Activated T-cell treated with anti-CD3 and anti-CD28 coated beads, Interleukin-2, amount 50 U/mL, for 72 hours (primary cell): ENCODE measurements at places on chromosomes 5 and 9. TPM values are rescaled to one million over a fixed set of nuclear protein-coding genes. Genes with fewer than 3 reads are reported as not detected.
A peak's percentile ranks its signal among the peaks of the same experiment; 100 is the strongest.

NPR3 gene
- total RNA-seq = 0.25 TPM

PCSK5 gene
- 4.7 TPM for total RNA-seq

PBX3 gene
- total RNA-seq = 19.7 TPM

PCDHB8 gene
- not detected for total RNA-seq

COL23A1 gene
- total RNA-seq = 0.44 TPM

WWC1 gene
- not detected for total RNA-seq

SLC34A1 gene
- total RNA-seq = 0.21 TPM

PCDHGB2 gene
- total RNA-seq = 0.28 TPM

DMXL1 gene
- 34.8 TPM for total RNA-seq

LCN15 gene
- total RNA-seq = not detected

- no peak for DNase-seq
- no peaks in the 10 kb centered on the region for H3K36me3 ChIP-seq
- peaks cover 10% of the 10 kb centered on the region for H3K27me3 ChIP-seq
- peaks cover 6% of the 10 kb centered on the region for H3K4me1 ChIP-seq
- no peak overlapping the region for H3K27ac ChIP-seq
Measured at GRCh38 chr9:109729513-109729912, 50.5 kb upstream of the PALM2AKAP2 start.

- H3K36me3 ChIP-seq = no peaks in the 10 kb centered on the region
- no peaks in the 10 kb centered on the region for H3K4me1 ChIP-seq
- no peak overlapping the region for H3K4me3 ChIP-seq
- H3K27me3 ChIP-seq = no peaks in the 10 kb centered on the region
Measured at GRCh38 chr9:13786131-13786530, 506.6 kb upstream of the MPDZ start.

- H3K27ac ChIP-seq = no peak overlapping the region
- H3K4me1 ChIP-seq = no peaks in the 10 kb centered on the region
- H3K36me3 ChIP-seq = no peaks in the 10 kb centered on the region
- no peak for DNase-seq
Measured at GRCh38 chr5:38414348-38414747, 142.1 kb downstream of the LIFR start.

DNA sequence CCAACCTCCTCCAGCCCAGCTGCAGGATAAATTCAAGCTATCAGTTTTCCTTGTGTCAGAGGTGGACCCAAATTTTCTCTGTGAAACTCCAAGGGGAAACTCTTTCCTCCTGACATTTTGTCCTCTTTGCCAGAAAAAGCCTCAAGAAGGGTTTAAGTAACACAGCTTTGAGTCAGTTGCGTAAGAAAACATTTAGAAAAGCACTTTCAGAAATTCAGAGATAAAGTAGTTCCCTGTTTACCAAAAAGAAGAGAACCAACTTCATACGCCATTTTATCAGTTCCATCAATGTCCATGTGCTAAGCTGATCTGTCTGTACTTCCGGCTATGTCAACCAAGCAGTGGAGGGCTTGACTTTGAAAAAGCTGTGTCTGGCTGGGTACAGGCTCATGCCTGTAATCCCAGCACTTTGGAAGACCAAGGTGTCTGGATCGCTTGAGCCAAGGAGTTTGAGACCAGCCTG is 19.9 kb upstream of the SUSD1 start:
- H3K27me3 ChIP-seq = no peaks in the 10 kb centered on the region
- DNase-seq = no peak
- no peak overlapping the region for H3K27ac ChIP-seq

DNA sequence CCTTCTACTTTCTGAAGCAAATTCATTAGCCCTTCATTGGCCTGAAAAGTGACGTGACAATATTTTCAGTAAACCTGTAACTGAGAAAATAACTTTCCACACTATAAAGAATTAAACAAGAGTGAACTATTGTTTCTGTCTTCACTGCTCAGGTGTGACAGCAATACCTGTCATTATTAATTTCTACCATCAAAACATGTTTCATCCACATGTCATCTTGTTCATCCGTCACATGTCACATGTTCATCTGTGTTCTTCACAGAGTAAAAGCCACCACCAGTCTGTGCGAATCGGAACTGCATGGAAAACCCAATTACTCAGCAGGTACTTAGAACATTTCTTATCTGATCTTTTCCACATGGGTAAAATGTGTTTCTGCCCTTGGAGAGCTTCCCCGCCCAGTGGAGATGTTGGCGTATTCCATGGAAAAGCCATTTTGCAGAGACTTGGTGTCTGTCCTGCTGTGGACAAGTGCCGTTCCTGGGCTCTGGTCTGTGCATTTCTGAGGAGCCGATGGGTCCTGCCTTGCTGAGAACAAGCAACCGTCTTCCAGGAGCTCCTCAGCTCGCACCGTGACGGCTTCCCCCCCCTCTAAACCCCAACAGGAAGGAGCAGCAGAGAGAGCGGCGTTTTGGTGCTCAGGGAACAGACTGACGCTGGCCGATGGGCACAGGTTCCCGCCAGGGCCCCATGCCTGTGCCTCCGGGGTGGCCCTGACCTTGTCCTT is 10.6 kb upstream of the EXOC3 start:
- H3K4me1 ChIP-seq = peaks cover 19% of the 10 kb centered on the region
- H3K4me3 ChIP-seq = no peak overlapping the region
- DNase-seq = no peak
- no peaks in the 10 kb centered on the region for H3K27me3 ChIP-seq
- no peak overlapping the region for H3K27ac ChIP-seq

DNA sequence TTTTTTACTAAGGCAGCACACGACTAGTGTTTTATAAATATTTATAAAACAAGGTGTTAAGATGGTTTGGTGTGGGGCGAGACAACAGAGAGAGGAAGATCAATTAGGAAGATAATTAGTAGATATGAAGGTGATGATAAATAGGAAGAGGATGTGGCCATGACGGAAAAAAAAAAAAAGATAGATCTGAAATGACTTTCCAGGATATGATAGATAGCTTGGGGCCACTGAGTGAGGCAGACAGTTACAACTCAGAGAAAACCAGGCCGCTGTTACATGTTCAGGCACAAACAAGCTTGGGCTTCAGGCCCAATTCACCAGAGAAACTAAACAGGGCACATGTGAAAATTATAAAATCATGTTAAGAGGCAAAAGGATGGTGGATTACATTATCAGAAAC is 43.2 kb downstream of the KIAA0825 start:
- no peak overlapping the region for H3K4me3 ChIP-seq
- H3K27me3 ChIP-seq = no peaks in the 10 kb centered on the region
- peak overlapping the region; percentile 92 for H3K27ac ChIP-seq

DNA sequence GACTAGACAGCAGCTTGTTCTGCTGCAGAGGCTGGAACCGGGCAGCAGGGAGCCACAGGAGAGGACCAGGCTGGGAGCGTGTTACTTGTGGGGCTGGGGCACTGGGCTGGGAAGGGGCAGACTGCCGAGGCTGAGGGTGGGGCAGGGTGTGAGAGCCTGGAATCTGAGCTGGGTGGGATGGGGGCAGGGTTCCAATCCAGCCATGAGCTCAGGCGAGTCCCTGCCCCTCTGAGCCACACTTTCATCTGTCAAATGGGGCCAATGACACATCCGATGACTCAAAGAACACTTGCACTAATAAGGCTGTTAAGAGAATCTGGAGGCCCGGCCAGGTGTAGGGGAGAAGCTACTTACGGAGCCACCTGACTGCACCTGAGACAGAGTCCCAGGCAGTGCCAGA is 18.7 kb upstream of the WDR38 start:
- H3K27ac ChIP-seq = no peak overlapping the region
- peaks cover 34% of the 10 kb centered on the region for H3K27me3 ChIP-seq
- no peaks in the 10 kb centered on the region for H3K36me3 ChIP-seq
- no peak for DNase-seq

- no peaks in the 10 kb centered on the region for H3K36me3 ChIP-seq
- DNase-seq = no peak
- H3K4me1 ChIP-seq = no peaks in the 10 kb centered on the region
- H3K27me3 ChIP-seq = peaks cover 19% of the 10 kb centered on the region
- no peak overlapping the region for H3K27ac ChIP-seq
Measured at GRCh38 chr9:87381050-87381711, 116.5 kb upstream of the DAPK1 start.

GRCh38 chr5:1669276-1670155 is 130.1 kb downstream of the MRPL36 start:
- no peak overlapping the region for H3K27ac ChIP-seq
- H3K4me3 ChIP-seq = no peak overlapping the region
- H3K4me1 ChIP-seq = no peaks in the 10 kb centered on the region
- DNase-seq = no peak
- no peaks in the 10 kb centered on the region for H3K36me3 ChIP-seq

- no peaks in the 10 kb centered on the region for H3K27me3 ChIP-seq
- no peak overlapping the region for H3K4me3 ChIP-seq
- no peak for DNase-seq
- no peaks in the 10 kb centered on the region for H3K4me1 ChIP-seq
- H3K27ac ChIP-seq = no peak overlapping the region
Measured at GRCh38 chr5:17720071-17720470, 85.8 kb downstream of the TAF11L14 start.

DNA sequence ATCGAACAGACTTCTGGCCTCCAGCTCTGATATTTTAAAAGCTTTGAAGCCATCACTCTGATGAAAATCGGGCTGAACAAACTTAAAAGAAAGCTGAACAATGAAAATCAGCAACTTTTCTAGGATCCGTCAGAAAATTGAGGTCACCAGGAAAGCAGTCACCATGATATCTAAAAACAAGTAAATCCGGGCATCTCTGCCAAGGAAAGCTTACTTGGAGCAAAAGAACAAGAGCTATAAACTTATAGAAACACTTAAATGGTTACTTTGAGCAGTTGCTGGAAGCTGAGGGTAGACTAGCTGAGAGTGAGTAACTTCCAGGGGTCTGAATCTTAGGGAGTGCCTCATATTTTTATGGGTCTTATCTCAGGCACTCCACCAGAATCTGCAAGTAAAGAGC is 1043.0 kb upstream of the CDH18 start:
- H3K36me3 ChIP-seq = no peaks in the 10 kb centered on the region
- no peak for DNase-seq
- H3K4me3 ChIP-seq = no peak overlapping the region
- no peaks in the 10 kb centered on the region for H3K27me3 ChIP-seq
- no peak overlapping the region for H3K27ac ChIP-seq

- H3K4me3 ChIP-seq = no peak overlapping the region
- H3K27ac ChIP-seq = no peak overlapping the region
- no peaks in the 10 kb centered on the region for H3K36me3 ChIP-seq
- H3K4me1 ChIP-seq = peaks cover 57% of the 10 kb centered on the region
Measured at GRCh38 chr9:101574731-101575333, 19.9 kb downstream of the PPP3R2 start.

GRCh38 chr5:140372971-140373487 is 13.0 kb downstream of the SLC4A9 start:
- DNase-seq = peak; percentile 41
- H3K27me3 ChIP-seq = no peaks in the 10 kb centered on the region
- no peaks in the 10 kb centered on the region for H3K36me3 ChIP-seq
- H3K4me1 ChIP-seq = peaks cover 7% of the 10 kb centered on the region

DNA sequence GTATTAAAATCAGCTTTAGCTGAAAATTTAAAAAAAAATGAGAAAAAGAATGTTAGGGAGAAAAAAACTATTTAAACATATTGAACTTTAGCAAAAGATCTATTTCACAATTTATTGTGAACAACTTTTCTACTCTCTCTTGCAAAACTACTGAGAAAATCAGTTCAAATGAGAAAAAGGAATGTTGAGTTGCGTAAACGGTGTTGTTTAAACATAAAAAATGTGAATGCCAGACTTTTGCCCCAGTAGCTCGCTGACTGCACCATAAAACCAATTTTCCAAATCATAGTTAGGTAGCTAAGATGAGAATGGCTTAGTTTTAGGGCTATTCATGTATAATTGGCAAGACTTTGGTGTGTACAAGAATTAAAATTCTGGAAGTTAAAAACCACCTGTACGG is 13.4 kb upstream of the RAD23B start:
- peaks cover 23% of the 10 kb centered on the region for H3K27me3 ChIP-seq
- no peaks in the 10 kb centered on the region for H3K4me1 ChIP-seq
- H3K27ac ChIP-seq = no peak overlapping the region
- no peak overlapping the region for H3K4me3 ChIP-seq

GRCh38 chr9:95411054-95411892 is 93.8 kb upstream of the FANCC start:
- H3K4me3 ChIP-seq = no peak overlapping the region
- DNase-seq = no peak
- H3K27ac ChIP-seq = no peak overlapping the region
- no peaks in the 10 kb centered on the region for H3K36me3 ChIP-seq
- H3K4me1 ChIP-seq = peaks cover 12% of the 10 kb centered on the region

- no peak overlapping the region for H3K27ac ChIP-seq
- no peak for DNase-seq
- no peaks in the 10 kb centered on the region for H3K4me1 ChIP-seq
- no peaks in the 10 kb centered on the region for H3K27me3 ChIP-seq
Measured at GRCh38 chr9:108547411-108548135, 308.2 kb downstream of the ACTL7B start.

DNA sequence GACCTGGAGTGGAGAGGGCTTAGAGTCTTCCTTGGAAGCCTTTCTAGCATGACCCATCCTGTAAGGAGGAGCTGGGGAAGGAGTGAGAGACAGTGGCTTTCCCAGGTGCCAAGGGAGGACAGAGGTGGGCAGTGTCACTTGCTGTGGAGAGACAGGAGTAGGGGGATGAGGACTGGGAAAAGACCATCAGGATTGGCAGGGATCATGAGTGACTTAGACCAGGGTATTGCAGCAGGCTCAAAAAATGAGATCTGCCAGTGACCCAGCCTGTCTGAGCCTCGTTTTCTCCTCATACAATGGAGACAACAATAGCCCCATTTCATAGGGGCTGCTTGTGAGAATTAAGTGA is 2.4 kb downstream of the TMOD1 start:
- DNase-seq = no peak
- peaks cover 2% of the 10 kb centered on the region for H3K36me3 ChIP-seq
- no peak overlapping the region for H3K27ac ChIP-seq
- peak overlapping the region; percentile 90 for H3K4me3 ChIP-seq

DNA sequence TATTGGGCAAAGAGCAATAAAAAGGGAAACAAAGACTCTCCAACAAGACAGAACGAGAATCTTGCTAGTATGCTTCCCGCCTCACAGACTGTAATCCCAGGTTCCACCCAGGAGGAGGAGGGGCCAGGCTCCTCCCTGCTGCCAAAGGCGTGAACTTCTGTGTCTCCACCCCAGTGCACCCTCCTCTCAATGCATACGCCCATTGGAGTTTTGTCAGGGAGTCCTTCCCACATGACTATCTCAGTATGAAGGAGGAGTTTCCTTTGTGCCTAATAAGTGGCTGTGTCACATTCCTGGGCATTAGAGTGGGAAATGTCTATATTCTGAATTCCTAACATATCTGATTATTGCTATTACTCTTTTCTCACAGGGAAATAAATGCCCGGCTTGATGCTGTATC is 106.4 kb upstream of the DHFR start:
- H3K36me3 ChIP-seq = peaks cover 14% of the 10 kb centered on the region
- H3K27me3 ChIP-seq = no peaks in the 10 kb centered on the region
- peaks cover 58% of the 10 kb centered on the region for H3K4me1 ChIP-seq
- no peak overlapping the region for H3K27ac ChIP-seq
- DNase-seq = no peak

GRCh38 chr5:150783422-150783928 is 4.9 kb downstream of the SMIM3 start:
- H3K4me1 ChIP-seq = peaks cover 87% of the 10 kb centered on the region
- peak overlapping the region; percentile 100 for H3K27ac ChIP-seq
- H3K36me3 ChIP-seq = peaks cover 26% of the 10 kb centered on the region
- DNase-seq = peak; percentile 69
- no peaks in the 10 kb centered on the region for H3K27me3 ChIP-seq
- peak overlapping the region; percentile 98 for H3K4me3 ChIP-seq

GRCh38 chr5:955886-956761 is 52.5 kb upstream of the NKD2 start:
- no peaks in the 10 kb centered on the region for H3K36me3 ChIP-seq
- H3K4me3 ChIP-seq = peak overlapping the region; percentile 76
- DNase-seq = no peak
- no peak overlapping the region for H3K27ac ChIP-seq
